Kidney (tissue), 22 donors: ENCODE measurements at places on chromosomes 5 and 9.

DNA sequence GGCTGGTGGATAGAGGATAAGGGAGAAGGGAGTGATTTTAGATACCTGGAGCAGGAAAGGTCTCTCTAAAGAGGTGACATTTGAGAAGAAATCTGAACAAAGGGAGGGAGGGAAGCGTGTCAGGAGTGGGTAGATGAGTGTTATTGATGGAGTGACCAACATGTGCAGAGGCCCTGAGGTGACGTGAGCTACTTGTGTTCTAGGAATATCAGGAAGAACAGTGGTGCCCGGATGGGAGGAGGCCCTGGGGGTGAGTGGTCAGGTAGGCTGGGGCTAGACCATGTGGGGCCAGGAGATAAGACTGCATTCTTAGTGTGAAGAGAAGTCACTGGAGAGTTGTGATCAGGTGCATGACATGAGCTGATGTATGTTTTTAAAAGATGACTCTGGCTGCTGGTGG, 256.2 kb downstream of the ARHGAP26 start:
- DNase-seq: no peak

DNA sequence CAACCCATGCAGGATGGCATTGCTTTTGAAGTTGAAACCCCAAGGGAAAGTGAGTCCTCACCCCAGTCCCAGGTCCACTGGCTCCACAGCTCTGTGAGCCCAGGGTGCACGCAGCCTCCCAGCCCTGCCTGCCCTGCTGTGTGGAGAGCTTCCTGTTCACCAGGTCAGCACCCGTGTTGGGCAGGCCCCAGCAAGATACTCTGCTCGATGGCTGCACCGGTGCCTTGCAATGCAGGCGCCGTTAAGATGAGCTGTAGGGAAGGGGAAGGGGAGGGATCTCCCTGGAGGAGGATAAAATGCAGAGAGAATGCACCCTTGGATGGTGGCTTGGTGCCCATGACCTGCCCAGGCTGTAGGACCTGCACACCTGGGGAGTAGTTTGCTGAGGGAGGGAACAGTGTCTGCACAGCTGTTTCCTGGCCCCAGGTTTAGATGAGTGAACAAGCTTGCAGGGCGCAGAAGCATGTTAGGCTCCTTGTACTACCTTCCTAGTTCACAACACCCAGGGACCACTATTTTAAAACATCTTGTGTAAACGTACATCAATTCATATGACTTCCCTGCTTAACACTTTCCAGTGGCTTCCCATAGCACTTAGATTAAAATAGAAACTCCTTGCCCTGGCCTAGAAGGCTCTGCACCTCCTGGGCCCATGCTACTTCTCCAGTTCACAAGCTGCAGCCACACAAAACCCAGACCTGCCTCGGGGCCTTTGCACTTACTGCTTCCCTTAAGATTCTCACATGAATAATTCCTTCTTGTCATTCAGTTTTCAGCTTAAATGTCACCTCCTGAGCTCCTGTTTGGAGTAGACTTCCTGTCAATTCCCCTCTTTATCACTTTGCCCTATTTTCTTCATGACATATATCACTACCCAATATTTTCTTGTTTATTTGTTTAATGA, 19.6 kb downstream of the FAT2 start:
- DNase-seq: no peak

GRCh38 chr5:96671441-96671840, 9.3 kb downstream of the CAST start:
- DNase-seq: no peak

- DNase-seq: no peak
Observed at GRCh38 chr5:91070761-91071550, 312.2 kb downstream of the ARRDC3 start.
